ENCODE measurements at places on chromosomes 3 and 15.

DNA sequence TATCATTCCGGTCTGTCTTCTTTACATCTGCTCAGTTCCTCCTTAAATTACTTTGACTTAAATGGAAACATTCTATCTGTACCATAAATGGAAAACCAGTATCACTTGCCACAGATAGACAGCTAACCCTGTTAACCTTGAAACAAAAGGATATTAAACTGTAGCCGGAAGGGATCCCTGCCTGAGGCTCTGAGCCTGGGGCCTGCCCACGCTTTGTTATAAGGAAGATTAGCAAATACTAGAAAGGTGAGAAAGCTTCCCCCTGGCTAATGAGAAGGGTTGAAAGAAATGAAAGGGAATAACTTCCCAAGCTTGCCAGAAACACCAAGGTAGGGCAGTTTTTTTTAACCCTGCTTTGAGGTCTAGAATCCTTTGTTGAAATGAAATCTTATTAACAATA lies 927.6 kb downstream of the FHIT start:
- DNase-seq, result no peak

DNA sequence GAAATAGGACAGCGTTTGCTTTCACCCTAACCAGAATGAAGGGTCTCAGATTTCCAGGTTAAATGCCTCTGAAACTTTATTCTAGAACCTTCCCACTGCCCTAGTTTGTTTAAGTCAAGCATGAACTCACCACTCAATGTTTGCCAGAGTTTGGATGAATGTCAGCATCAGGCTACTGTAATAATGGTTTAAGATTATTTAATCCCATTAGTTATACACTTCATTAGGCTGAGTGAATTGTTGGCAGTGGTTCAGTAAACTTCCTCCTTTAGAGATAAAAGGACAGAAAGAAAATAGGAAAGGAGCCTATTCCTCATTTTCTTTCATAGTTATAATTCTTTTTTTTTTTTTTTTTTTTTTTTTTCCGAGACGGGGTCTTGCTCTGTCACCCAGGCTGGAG lies 401.9 kb upstream of the TPRG1 start:
- DNase-seq, result no peak

GRCh38 chr3:72446218-72447058 lies 401.8 kb downstream of the SHQ1 start:
- DNase-seq, result peak; percentile 37

DNA sequence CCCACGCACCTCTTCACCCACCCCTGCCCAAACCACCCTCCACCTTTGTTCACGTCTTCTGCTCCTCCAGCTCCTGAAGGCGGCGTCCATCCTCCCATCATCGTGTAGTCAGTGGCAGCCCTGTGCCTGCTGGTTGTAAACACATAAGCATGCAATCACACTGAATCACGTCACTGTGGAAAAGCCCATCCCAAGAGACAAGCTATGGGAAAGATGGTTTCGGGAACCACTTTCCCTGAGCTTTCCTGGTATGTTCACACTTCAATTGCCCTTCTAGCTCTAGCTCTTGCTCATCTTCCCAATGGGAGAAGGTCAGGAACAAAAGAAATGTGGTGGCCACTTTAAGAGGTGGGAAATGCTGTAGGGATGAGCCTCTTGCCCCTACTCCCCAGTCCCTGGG lies 14.4 kb upstream of the GOLGA8J start:
- no peak for DNase-seq

- DNase-seq, result no peak
Measured at GRCh38 chr3:45414823-45415222, 26.4 kb downstream of the LARS2 start.

DNA sequence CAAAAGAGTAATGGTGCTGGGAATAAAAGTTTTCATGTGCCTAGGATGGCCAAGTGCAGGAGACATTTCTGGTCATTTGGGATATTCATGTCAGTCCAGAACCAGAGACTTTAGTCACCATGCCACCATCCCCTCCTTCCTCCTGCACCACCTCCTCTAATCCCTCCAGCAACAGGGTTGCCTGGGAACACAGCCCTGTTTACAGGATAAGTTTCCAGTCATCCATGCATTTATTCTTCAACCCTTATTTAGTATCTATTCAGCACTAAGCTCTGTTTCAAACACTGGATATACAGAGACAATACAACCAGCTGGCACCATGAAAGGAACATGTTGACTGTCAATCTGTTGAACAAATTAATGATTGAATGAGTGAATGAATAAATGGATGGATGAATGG lies 211.7 kb downstream of the CLSTN2 start:
- DNase-seq, result no peak

DNA sequence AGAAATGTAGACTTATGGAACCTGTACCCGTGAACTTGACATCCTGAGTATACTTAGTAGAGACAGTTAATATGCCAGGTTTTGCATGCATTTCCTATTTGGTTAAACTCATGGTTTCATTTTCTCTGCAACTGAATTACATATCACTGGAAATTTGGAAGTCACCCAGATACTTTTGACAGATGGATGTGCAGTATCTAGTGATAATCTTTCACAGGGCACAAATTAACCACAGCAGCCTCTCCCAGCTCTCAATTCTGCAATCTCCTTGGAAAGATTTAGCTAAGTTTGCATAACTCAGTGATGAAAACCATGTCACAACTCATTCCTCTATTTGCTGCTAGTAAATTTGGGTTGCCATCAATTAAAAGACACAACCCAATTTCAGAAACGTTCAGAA lies 162.3 kb upstream of the TPM1 start:
- peak; percentile 47 for DNase-seq

All from putamen (tissue), 1 donor.